CMK (cell line): ENCODE measurements at places on chromosomes 16 and 17.

GRCh38 chr17:82309656-82310570 lies 7.5 kb downstream of the CD7 start:
- DNase-seq = no peak

- DNase-seq = no peak
Measured at GRCh38 chr17:72145962-72146361, 25.1 kb downstream of the SOX9 start.

- no peak for DNase-seq
Measured at GRCh38 chr17:81419319-81419885, 24.1 kb downstream of the BAHCC1 start.

DNA sequence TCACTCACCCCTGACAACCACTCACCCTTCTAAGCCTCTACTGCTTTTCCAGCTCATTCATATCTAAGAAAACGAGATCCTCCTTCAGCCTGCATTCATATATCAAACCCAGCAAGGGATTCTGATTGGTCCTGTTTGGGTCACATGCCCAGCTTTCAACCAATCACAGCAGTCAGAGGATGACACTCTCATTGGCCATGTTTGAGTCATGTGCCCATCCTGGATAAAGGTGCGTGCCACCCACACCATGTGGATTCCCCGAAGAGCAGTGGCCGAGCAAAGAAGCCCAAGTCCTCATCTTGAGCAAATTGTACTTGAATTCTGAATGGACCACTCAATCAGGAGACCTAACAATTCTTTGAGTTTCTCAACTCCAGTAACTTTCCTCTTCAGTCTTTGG lies 45.0 kb downstream of the SCNN1G start:
- no peak for DNase-seq

GRCh38 chr16:89581045-89581695 lies 5.6 kb downstream of the CPNE7 start:
- DNase-seq = no peak

DNA sequence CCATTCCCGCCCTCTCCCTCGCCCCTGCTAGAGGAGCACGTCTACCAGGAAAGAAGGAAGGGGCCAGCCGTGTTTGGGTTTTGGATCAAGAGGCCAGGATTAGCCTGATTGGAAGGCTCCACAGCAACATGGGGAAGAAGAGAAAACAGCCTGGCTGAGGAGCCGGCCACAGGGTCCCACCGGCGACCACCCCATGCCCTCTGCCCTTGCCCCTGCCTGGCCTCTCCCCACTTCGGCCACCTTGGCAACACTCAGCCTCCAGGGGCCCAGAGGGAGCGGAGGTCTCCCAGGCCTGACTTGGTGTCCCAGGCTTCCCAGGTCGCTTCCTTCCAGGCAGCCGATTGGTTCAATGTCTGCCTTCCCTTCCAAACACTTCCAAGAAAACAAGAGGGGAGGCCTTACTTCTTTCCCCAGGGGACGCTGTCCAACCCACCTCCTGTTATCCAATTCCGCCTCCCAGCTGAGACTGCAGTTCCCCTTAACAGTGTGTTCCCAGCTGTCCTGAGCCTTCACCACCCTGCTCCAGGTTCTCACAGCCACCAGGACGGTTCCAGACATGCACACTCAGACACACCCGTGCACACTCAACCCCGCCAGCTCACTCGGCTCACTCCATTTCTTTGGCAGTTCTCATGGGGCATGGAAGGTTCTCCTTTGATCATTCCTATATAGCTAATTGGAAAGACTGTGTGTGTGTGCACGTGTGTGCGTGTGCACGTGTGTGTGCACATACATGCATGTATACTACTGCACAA lies 65.4 kb downstream of the RBFOX3 start:
- DNase-seq = no peak

DNA sequence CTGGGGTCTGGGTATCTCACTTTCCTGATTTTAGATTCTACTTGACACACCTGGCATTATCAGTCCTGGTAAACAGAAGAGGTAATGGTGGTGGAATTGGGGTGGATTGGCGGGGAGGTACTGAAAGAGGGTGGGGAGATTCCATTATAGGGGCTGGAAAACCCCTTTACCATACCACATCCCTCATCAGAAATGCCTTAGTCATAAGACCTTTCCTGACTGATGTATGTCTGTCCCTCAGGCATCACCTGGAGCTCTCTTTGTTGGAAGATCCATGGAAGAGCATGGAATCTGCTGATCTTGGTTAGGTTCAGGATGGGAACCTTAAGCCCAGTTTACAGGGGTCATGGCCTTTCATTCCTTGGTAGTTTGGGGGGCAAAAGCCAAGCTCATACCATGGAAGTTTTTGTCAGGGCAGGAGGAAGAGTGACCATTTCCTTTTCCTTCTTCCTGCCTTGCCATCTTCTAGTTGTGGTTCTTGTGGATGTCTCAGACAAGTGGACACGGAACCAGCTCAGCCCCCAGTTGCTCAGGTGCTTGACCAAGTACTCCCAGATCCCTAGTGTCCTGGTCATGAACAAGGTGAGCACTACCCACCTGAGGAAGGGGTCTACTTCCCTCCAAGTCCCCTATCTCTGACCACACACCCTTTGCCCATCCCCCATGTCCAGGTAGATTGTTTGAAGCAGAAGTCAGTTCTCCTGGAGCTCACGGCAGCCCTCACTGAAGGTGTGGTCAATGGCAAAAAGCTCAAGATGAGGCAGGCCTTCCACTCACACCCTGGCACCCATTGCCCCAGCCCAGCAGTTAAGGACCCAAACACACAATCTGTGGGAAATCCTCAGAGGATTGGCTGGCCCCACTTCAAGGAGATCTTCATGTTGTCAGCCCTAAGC lies 3.3 kb downstream of the ERAL1 start:
- no peak for DNase-seq

DNA sequence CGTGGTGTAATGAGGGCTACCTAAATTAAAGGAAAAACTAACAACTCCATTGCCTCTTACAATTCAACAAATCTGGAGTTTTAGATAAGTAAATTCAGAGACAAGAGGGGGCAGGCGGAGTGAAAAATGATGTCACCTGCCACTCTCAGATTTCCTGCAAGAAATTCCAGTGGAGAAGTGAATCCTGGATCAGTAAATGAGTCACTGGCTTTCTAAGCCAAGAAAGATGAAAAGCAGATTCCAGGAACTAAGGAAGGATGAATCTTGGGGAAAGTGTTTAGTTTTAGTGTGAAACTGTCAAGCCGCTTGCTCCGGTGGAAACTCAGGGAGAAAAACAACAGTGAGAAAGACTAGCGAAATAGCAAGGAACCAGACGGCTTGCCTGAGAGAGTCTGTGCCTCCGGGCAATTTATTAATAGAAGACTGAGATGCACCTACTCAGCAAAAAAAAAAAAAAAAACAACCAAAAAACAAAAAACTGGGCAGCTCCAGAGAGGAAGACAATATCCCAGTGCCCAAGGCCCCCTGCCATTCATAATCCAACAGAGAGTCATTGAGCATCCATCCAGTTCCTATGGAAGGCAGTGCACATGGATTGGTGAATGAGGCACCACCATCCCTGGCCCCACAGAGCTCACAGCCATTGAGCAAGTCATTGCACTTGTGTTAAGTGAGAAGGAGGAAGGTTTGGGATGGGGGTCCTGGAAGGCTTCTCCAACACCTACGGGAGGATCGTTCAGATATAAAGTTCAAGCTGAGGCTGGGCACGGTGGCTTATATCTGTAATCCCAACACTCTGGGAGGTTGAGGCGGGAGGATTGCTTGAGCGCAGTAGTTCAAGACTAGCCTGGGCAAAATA lies 12.1 kb upstream of the RIPOR1 start:
- no peak for DNase-seq

DNA sequence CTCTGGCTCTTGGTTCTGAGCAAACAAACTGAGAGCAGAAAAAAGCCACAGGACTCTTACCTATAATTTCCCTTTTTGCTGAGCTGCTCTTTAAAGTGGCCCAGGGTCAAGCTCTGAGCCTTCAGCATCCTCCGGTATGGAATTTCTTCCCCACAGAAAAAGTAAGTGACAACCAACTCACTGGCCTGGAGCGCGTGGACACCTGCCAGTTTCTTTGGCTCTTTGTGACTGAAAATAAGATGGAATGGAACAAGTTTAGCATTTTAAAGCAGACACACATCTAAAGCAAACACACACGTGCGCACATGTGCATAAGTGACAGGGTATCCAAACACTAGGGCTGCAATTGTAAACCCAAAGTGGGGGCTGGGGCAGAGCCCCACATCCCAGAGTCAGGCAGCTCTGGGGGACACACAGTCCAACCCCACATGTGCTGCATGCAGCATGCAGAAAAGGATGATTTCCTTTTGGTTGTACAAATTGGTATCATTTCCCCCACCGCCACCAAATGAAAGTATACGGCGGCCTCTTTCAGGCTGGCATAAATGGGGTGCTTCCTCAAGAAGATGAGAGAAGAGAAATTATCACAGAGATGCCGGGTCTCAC lies 27.5 kb downstream of the AXIN2 start:
- DNase-seq = no peak

DNA sequence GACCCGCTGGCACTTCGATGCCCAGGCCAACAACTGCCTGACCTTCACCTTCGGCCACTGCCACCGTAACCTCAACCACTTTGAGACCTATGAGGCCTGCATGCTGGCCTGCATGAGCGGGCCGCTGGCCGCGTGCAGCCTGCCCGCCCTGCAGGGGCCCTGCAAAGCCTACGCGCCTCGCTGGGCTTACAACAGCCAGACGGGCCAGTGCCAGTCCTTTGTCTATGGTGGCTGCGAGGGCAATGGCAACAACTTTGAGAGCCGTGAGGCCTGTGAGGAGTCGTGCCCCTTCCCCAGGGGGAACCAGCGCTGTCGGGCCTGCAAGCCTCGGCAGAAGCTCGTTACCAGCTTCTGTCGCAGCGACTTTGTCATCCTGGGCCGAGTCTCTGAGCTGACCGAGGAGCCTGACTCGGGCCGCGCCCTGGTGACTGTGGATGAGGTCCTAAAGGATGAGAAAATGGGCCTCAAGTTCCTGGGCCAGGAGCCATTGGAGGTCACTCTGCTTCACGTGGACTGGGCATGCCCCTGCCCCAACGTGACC lies 5.0 kb downstream of the WFIKKN2 start:
- no peak for DNase-seq

GRCh38 chr17:71527311-71527710 lies 593.5 kb upstream of the SOX9 start:
- DNase-seq = no peak

DNA sequence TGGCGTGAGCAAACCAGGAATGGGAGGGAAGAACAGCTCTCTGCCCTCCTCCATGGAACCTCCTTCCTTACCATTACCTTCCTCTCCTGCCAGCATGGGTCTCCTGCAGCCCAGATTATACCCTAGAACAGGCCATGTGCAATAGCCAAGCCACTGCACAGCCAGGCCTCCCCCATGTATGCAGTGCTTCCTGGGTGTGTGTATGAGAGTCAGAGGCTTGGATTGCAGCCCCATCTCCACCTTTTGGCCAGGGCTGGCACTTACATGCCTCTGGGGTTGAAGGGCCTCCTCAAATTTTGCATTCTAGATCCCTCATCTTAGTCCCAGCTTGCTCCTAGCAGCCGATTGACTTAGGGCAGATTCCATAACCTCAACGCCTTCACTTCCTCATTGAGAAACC lies 133.7 kb downstream of the GSG1L start:
- DNase-seq = no peak

DNA sequence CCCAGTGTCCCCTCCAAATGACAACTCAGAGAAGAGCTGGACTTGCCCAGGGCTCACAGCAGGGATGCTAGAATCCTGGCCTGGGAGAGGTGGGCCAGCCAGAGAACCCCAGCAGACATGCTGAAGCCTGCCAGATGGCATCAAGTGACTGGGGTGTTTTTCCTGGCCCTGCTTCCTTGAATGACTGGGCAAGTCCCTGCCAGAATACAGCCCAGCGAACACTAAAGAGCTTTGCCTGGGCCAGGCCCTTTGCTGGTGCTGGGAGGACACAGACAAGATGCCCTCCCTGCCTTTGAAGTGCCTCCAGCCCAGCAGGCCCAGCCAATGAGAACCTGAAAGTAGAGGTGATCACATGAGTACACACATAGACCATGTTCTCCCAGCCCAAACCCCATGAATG lies 11.5 kb downstream of the ZNF319 start:
- DNase-seq = no peak

- DNase-seq = no peak
Measured at GRCh38 chr16:52718046-52718445, 171.1 kb upstream of the TOX3 start.

GRCh38 chr16:1053121-1053521 lies 19.4 kb upstream of the SSTR5 start:
- DNase-seq = no peak

DNA sequence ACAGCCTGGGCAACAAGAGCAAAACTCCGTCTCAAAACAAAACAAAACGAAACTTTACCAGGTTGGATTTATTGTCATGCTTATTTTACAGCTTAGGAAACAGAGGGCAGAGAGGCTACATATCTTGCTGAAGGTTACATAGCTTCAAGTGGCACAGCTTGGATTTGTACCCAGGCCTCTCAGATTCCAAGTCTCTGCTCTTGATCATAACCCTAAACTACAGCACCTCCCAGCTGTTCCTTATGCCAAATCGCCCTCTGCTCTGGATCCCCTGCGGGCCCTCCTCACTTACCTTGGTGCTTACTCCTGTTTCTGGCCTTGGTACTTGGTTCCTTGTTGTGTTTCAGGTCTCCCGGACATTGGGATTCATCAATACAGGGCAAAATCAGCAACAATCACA lies 11.7 kb upstream of the CUEDC1 start:
- no peak for DNase-seq

DNA sequence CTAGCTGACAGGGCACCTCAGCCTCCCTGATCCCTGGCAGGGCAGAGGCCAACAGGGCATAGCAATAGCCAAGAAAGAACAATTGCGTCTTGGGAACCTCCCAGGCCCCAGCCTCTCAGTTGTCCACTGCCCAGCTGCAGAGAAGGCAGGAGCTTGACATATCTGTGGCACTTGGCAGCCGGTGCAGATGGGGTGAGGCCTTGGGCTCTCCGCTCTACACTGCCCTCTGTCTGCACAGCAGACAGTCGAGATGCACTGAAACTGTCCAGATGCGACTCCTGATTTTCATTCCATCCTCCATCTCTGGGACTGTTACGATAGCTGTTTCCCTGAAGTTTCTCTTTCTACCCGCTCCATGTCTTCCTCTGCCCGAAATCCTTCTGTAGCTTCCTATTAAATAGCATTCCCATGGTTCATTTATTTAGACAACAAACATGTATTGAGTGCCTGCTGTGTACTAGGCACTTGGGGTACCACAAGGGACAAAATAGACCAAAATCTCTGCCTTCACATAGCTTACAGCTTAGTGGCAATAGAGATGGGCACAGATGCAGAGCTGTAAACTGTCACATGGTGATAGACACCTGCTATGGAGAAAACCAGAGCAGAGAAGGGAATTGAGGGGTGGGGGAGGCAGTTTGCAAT lies 3.3 kb downstream of the POLR3E start:
- no peak for DNase-seq
